ENCODE measurements at places on chromosomes 5 and 9. TPM values are rescaled to one million over a fixed set of nuclear protein-coding genes. Genes with fewer than 3 reads are reported as not detected.

DNA sequence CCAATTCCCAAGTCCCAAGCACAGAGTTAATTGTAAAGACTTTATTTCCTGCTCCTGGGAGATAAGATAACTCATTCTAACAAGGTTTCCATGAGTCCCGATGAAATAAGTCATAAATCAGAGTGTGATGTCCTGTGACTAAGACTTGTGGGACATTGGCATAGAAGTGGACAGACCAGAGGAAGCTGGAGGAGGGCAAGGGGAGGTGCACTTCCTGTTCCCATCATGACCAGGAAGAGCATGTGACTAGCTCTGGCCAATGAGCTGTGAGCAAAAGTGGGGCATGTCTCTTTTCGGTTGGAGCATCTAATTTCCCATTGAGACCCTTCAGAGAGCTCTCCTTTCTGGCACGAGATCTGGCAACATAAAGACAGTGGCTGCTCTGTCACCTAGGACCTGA lies 100.4 kb downstream of the ZNF354C start:
- DNase-seq, result no peak

DNA sequence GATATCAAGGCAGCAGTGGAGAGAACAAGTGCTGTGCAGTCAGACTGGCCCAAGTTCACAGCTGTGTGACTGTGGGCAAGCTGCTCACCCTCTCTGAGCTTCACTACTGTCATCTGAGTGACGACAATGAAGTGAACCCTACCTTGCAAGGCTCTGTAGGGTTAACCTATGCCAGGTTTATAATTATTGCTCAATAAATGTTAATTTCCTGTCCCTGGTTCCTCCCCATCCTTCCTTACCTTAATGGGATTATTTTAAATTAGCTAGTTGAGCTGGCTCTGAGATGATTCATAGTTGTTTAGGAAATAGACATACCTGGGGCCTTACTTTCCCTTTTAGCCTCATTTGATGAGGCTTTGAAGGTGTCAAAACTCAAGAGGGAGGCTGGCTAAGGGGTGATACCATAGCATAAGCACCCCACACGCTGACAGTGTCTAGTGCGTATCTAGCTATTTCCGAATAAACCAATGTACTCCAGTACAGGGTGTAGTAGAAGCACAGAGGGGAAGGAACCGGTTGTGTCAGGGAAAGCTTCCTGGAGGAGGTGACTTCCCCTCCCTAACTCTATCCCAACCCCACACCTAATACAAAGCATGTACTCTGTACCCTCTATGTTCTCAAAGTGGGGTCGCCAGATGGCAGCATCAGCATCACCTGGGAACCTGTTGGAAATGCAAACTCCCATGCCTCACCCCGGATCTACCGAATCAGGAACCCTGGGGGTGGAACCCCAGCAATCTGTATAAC lies 63.3 kb upstream of the SLC25A51 start:
- DNase-seq, result no peak

DNA sequence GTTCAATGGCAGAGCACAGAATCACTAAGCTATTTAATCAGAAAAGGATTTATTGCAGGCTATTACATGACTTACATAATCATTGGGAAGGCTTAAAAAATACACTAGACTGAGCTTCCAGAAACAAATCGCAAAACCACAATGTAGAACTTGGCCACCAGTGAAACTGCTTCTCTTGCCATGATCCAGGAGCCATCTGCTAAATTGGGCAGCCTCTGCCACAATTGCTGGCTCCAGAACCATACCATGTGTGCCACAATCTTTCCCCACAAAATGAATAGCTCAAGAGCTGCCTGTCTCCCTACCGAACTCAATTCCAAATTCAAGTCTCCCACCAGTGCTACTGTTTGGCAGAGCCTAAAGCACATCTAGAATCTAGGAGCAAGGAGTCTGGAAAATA lies 9.8 kb upstream of the ERAP1 start:
- no peak for DNase-seq

GRCh38 chr9:93240891-93241334 lies 57.0 kb downstream of the WNK2 start:
- no peak for DNase-seq

- DNase-seq, result no peak
These were observed 74.1 kb downstream of the GALNT10 start for GRCh38 chr5:154264549-154265196.

DNA sequence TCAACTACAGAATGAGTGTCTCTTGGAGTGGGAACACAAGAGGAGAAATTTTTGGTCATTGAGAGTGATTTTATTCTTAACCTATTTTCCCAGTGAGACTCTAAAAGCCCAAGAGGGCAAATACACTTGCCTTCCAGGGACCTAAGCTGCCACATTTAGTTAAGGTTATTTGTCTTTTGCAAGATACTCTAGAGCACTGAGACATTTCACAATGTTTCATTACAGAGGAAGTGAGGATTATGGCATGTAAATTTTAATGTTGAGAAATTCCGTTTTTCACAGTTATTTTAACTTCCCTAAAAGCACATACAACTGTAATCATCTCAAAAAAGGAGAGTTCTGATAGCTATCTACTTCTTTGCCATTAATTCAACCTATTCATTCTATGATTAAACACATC lies 38.7 kb upstream of the RAB3C start:
- DNase-seq, result no peak

DNA sequence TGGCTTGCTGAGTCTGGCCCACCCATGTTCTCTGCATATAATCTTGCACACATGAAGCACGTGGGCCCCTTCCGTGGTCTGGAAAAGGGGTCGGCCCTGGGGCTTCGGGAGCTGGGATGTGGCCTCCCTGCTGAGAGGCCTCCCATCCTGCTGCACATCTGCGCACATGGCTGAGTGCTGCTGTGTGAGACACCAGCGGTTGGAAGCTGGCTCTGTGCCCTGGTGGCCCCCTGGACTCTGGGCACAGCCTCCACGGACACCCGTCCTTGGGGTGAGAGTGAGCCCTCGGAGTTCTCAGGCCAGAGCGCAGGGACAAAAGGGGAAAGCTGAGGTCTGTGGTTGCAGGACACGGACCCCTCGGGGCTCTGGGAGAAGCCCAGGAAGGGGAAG lies 115.8 kb downstream of the RXRA start:
- no peak for DNase-seq

GRCh38 chr9:134379831-134380365 lies 53.6 kb downstream of the RXRA start:
- DNase-seq, result no peak

DNA sequence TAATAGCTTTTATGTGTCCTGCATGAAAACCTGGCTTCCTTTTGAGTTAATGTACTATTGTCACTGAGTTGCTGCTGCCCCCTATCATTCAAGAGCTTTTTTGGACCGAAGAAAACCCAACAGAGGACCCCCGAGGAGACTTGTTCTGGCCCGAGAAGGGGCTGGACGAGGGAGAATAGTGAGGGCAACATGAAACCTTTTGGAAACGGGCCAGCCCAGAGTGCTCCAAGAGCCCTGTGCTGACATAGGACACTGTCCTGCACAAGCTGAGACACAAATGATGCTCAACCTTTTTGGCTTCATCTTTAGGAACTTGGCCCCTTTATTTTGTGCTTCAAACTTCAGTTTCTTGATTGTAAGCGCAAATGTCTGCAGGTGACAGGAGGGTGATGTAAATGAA lies 4.0 kb upstream of the GADD45G start:
- DNase-seq, result no peak

- no peak for DNase-seq
These were observed 72.5 kb upstream of the GPR151 start for GRCh38 chr5:146588331-146589027.

The AK6 gene
- polyA plus RNA-seq, result 28.2 TPM

The C5orf46 gene
- not detected for polyA plus RNA-seq

The NDFIP1 gene
- polyA plus RNA-seq, result 43.5 TPM

The PHF24 gene
- polyA plus RNA-seq, result 0.03 TPM

The NUTM2F gene
- polyA plus RNA-seq, result not detected

The SLC4A9 gene
- polyA plus RNA-seq, result not detected

The LPAR1 gene
- 0.51 TPM for polyA plus RNA-seq

The PCDHGA2 gene
- polyA plus RNA-seq, result 0.46 TPM
